ENCODE measurements at places on chromosomes 3 and 15.

GRCh38 chr3:22982981-22983587 lies 220.0 kb upstream of the UBE2E2 start:
- DNase-seq, result no peak

- no peak for DNase-seq
Measured at GRCh38 chr3:72633534-72633933, 214.7 kb downstream of the SHQ1 start.

GRCh38 chr3:12353796-12354525 lies 65.1 kb downstream of the PPARG start:
- DNase-seq, result no peak

DNA sequence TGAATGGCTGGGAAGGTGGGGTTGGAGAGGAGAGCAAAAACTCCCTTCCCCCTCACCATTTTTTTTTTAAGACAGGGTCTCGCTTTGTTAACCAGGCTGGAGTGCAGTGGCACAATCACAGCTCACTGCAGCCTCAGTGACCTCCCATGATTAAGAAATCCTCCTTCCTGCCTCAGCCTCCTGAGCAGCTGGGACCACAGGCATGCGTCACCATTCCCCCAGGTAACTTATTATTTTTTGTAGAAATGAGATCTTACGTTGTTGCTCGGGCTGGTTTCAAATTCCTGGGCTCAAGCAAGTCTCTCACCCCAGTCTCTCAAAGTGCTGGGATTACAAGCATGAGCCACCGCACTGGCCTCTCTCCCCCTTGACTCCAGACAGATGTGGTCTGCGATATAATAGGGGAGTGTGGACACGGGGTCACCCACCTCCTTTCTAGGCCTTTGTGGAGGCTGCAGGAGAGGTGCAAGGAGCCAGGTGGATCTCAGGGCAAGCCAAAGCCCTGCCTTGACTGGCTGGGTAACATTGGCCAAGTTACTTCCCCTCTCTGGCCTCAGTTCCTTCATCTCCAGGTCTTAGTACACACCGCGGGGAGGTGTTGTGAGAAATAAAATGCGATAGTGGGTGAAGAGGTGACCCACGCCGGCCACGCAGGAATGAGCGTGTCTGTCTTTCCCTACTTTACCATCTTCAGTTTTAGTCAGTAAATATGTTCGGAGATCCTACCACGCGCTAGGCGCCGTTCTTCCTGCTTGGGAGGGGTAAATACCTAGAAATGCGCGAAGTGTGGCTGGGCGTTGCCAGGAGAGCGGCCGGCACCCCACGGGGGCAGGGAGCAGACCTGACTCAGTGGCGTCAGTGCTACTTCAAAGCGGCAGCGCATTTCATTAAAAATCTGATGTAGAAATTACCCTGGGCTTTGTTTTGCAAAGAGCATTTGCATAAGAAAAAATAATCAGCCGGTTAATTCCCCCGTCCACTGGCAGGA lies 20.2 kb upstream of the CORO2B start:
- DNase-seq, result no peak

GRCh38 chr3:47590216-47590615 lies 11.6 kb upstream of the CSPG5 start:
- DNase-seq, result no peak

- no peak for DNase-seq
Measured at GRCh38 chr3:154384479-154384878, 45.5 kb downstream of the GPR149 start.

DNA sequence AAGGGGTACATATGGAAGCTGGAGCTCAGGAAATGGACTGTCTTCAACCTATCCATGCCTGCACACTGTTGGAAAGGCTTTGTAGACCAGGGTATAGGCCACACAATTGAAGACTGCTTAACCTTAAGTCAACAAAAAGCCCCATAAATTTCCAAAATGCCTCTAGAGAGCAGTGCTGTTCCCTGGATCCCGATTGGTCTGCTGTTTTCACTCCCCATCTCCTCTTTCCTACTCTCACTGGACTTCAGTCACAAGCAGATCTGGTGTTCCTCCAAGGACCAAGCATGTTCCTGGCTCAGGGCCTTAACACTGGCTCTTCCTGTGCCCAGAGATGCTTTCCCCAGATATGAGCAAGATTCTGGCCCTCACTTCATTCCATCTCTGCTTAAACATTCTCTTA lies 22.8 kb upstream of the LRRC34 start:
- DNase-seq, result no peak

DNA sequence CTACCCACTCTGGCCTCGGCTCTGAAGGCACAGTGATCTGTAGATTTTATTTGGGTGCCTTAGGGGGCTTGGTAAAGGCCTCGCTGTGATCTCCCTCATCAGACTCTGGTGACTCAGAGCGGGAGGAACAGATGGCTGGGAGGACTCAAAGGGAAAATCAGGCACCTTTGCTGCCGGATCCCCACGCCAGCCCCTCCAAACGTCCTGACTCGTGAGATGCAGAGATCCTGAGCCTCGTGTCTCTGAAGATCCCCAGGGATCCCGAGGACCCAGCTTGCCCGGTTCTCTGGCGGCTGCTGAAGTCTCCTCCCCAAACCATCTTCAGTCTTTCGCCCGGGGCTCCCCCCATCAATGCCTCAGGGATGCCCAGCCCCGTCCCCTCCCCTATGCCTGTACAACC lies 32.8 kb downstream of the MUC20 start:
- DNase-seq, result no peak

GRCh38 chr3:131371688-131372066 lies 9.9 kb upstream of the NUDT16 start:
- DNase-seq, result no peak

DNA sequence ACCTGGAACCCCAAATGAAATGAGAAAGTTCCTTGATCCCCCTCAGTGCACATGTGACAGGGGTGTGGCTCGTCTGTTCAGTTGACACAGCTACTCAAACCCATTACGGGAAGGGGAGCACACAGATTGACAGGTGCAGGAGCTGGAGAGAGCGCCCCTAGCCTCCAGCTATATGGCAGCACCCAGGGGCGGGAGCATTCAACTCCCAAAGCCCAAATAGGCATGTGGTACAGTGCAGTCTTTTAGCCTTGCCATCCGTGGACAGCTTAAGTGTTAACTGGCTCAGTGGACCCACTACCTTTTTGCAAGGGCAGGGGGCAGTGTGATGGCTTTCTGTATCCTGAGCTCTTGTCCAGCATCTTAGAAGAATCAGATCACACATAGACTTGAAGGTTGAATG lies 1374.2 kb upstream of the ALCAM start:
- no peak for DNase-seq

- DNase-seq, result no peak
Measured at GRCh38 chr3:50047426-50047825, 41.3 kb upstream of the RBM5 start.

DNA sequence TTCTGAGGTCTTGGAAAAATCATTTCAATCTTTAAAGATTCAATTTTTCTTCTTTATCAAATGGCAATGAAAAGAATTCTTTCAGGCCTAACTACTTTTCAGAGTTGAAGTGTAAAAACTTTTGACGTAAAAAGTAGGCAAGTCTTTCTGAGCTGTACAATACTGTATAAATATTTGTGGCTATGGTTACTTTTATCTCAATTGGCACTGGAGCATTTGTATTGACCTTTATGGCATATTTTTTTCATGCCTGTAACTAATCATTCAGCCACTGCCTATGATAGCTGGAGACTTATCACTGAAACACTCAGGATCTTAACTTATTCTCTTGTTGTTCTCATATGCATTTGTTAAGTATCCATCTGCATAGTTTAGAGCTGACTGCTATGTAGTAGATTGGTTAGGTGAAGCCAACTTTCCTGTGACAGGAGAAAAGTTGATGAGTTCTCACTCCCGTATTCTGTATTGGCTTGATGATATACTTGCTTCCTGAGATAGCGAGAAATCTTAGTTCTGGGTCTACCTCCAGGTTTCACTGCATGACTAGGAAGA lies 290.4 kb upstream of the TBL1XR1 start:
- DNase-seq, result no peak

DNA sequence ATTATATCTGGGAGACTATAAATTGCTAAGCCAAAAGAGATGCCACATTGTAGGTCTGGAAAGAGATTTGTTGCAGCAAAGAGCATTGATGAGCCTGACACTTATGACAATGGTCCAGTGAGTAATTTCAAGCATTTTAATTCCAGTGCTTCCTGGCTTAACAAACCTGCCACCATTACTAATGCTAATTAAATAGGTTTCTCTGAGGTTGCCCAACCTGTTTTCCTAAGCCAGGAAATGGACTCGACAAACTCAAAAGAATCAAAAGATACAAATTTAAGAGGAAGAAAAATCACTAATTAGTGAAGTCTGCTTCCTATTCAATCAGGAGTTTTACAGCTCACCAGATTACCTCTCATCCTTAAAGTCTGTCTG lies 36.7 kb upstream of the CTDSPL start:
- DNase-seq, result no peak

- no peak for DNase-seq
Measured at GRCh38 chr15:81781395-81781794, 264.4 kb downstream of the MEX3B start.

GRCh38 chr15:58562135-58562534 lies 130.3 kb downstream of the LIPC start:
- no peak for DNase-seq

- DNase-seq, result no peak
Measured at GRCh38 chr3:63613561-63613960, 38.9 kb upstream of the SNTN start.

DNA sequence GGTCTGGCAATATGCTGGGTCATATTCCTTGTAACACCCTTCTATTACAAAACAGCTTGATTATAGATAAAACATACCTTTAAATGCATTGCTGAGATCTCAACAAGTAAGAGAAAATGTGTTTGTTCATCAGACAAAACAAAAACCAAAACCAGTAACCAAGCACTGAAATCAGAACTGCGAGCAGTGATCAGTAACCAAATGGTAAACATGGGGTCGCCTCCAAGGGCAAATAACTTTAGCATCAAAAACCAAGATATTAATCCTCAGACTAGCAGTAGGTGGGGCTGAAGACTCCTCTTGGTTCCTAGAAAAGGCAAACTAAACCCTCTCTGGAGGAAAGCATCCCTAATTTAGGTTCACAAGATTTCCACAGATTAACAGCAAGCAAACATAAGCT lies 6.6 kb upstream of the HESX1 start:
- DNase-seq, result no peak

GRCh38 chr15:64703632-64703959 lies 71.8 kb downstream of the RBPMS2 start:
- no peak for DNase-seq

GRCh38 chr3:550471-550870 lies 353.9 kb downstream of the CHL1 start:
- no peak for DNase-seq

DNA sequence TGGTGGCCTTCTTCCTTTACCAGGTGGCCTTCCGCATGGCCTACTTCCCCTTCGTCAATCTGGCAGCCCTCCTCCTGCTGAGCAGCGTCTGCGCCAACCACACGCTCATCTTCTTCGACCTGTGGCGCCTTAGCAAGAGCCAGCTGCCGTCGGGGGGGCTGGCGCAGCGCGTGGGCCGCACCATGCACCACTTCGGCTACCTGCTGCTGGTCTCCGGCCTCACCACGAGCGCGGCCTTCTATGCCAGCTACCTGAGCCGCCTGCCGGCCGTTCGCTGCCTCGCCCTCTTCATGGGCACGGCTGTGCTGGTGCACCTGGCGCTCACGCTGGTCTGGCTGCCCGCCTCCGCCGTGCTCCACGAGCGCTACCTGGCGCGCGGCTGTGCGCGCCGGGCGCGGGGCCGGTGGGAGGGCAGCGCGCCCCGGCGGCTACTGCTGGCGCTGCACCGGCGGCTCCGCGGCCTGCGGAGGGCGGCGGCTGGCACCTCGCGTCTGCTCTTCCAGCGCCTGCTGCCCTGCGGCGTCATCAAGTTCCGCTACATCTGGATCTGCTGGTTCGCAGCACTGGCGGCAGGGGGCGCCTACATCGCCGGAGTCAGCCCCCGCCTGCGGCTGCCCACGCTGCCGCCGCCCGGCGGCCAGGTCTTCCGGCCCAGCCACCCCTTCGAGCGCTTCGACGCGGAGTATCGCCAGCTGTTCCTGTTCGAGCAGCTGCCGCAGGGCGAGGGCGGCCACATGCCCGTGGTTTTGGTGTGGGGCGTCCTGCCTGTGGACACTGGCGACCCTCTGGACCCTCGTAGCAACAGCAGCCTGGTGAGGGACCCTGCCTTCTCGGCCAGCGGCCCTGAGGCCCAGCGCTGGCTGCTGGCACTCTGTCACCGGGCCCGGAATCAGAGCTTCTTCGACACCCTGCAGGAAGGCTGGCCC lies 9.9 kb downstream of the DISP2 start:
- peak; percentile 74 for DNase-seq

DNA sequence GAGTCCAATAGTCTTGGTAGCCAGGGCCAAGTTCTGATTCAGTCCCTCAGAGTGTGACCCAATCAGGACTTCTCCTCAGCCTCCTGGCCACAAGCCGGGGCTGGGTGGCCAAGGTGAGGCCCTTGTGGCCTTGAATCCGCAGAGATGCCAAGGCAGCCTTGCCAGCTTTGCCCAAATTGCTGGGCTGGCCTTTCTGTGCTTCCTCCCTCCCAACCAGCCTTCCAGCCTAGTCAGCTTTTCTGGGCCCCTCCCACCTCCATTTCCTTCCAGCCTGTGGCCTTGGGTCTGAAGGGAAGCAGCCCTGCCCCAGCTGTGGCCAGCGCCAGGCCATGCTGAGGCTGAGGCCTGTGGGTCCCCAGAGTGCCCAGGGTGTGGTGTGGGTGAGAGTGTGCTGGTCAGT lies 34.3 kb upstream of the ANKDD1A start:
- no peak for DNase-seq

GRCh38 chr3:5057857-5058324 lies 64.2 kb upstream of the ARL8B start:
- DNase-seq, result peak; percentile 57

- DNase-seq, result no peak
Measured at GRCh38 chr15:65275104-65275727, 11.5 kb downstream of the PARP16 start.

DNA sequence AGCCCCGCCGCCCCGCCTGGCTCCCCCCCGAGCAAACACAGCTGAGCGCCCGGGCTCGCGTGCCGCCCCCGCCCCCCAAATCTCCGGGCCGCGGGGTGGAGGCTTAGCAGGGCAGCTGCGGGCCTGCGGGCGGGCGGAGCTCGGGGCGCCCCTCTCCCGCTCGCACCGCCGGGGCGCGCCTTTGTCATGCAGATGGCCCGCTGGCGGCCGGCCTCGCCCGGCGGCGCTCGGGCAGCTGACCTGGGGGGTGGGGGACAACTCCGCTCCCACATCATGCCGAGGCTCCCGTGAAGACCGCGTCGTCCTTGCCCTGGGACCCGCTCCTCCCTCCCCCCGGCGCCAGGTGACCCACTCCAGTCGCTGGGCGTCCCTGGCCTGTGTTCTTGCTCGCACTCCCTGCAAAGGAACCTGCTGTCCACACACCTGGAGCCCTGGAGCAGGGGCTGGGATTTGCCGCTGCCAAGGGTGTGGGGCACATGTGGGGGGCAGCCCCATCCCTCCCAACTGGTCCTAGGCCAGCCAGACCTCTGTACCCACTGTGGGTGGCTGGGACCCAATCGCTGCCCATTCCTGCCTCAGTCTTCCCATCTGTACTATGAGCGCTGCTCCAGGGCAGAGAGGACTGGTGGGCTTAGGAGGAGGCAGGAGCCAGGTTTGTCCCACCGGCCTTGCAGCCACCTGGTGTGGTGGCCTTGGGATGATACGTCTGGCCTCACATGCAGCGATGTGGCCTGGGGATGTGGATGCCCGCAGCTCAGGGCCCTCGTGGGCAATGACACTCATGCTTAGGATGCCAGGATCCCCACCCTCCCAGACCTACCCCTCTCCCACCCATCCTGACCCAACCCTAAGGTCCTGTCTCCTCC lies 33.5 kb downstream of the DNAJB8 start:
- no peak for DNase-seq

GRCh38 chr3:149566292-149566975 lies 91.4 kb downstream of the WWTR1 start:
- no peak for DNase-seq

Measured in activated T-cell treated with anti-CD3 and anti-CD28 coated beads for 4 hours (primary cell).